ENCODE measurements at places on chromosomes 2 and 18.

DNA sequence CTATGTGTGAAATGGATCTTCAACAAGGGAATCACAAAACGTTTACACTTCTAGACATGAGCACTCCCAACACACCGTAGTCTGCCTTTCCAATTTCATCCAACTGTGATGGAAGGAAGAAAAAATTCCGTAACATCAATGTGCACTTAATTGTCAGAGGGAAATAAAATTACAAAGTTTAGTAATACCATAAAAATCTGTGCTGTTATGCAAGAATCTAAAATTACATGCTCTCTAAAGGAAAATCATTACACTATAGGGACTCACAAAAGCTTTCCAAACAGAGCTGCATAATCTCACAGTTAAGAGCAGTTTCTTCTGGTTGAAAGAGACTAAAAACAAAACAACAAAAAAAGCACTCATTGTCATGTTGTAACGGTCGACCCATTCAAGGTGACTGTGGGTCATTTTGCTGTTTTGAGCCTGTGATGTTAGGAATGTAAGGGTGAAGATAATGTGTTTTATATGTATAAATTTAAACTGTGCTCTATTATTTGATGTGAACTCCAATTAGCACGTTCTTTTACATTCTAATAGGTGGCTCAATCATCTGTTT lies 698.0 kb downstream of the TDRD15 start:
- DNase-seq: no peak

- DNase-seq: no peak
Measured at GRCh38 chr2:21422050-21422449, 298.3 kb downstream of the TDRD15 start.

DNA sequence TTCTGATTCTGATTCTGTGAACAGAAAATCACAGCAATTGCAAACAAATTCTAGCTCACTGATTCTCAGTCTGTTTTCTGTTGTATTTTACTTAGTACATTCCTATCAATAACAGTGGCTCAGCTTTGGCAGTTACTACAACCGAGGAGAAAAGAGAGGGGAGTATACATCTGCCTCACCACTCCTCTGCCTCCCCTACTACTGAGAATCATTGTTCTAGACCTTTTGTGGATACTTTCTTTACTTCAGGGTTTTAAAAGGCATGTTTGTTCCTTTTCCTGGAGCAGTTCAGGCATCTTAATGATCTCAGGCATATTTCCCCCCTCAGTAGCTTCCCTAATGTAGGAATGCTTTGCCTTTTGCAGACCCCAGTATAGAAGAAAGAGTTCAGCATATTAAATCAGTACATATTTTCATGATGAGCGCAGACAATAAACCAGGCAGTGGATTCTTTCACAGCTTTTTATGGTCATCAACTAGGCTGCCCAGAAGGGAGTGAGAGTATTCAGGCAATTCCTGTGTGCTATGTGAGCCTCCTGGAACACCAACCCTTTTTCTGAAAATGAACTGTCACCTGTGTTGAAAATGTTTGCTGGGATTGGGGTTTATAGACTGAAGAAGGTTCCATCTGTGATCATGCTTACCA lies 10.3 kb downstream of the STAMBP start:
- no peak for DNase-seq

GRCh38 chr2:196362973-196363549 lies 191.7 kb upstream of the STK17B start:
- no peak for DNase-seq

GRCh38 chr2:142586693-142587580 lies 290.5 kb upstream of the KYNU start:
- no peak for DNase-seq

DNA sequence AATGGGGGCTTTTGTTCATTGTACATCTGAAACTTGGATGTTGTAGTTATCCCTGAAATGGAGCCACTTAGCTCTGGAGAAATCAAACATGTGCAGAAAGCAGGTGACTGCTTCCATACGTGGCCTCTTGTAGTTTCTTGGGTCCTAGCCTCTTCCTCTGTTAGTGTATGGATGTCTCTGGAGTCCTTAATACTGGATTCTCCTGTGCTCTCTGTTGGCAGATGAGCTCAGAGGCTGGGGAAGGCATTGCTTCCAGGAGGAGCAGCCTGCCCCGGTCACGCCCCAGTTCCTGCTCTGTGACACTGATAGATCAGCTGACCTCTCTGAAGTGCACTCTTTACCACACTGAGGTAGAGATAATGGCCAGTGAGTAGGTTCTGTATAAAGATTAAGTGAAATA lies 176.2 kb downstream of the LDLRAD4 start:
- DNase-seq: no peak

- peak; percentile 2 for DNase-seq
Measured at GRCh38 chr2:76953733-76954347, 568.3 kb downstream of the LRRTM4 start.

- DNase-seq: no peak
Measured at GRCh38 chr18:38796762-38797161, 1231.2 kb upstream of the CELF4 start.

- DNase-seq: no peak
Measured at GRCh38 chr2:60533101-60534051, 20.1 kb downstream of the BCL11A start.

- no peak for DNase-seq
Measured at GRCh38 chr18:47970664-47971531, 40.4 kb upstream of the SMAD2 start.

DNA sequence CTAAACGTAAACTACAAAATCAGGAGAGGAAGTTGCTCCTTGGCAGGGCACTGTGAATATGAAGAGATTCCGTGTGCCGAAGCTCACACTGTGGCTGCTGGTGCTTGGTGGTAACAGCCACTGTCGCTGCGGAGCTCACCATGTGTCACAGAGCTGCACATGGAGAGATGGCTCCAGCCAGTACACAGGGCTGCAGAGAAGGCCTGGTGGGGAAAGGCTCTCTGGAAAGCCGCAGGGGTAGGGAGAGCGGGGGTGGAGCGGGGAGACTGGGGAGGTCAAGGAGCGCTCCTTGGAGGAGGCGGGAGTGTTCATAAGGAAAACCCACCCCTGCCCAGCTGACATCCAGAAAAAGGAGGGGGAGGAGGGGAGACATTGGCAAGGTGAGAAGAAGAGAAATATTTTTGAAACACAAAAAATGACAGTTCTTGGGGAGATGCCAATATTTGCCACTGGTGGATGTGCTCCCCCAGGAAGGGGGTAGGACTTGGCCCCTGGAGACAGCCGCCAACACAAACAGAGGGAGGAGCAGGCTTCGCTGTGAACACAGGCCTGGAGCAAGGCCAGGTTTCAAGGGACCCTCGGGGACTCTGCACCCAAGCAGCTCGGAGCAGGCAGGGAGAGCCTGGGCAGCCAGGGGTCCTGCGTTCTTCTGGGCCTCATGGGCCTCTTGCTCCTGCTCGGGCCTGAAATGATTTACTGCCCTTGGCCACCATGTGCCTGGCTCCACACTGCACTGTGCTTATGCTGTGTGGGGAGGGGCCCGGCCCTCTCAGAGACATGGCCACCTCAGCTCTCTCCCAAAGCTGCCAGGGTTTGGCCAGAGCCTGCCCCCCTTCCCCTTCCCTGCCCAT lies 102.6 kb upstream of the GLI2 start:
- DNase-seq: no peak

DNA sequence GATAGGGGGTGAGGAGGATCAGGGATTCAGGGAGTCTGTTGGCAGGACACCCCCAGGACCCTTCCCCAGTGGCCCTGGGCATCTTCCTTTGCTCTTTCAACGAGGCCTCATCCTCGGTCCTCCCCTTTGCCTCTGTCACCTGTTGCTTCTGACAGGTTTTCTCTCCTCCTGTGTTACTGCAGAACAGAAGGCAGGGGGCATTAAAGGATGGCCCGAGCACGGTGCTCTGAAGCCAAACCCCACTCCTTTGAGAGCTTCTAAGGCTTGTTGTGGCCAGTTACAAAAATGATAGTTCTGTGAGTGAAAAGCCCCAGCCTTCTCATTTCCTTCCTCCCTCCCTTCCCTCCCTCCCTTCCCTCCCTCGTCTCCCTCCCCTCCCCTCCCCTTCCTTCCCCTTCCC lies 82.5 kb downstream of the THNSL2 start:
- DNase-seq: no peak

- DNase-seq: no peak
Measured at GRCh38 chr2:119106301-119106897, 52.2 kb downstream of the C1QL2 start.

GRCh38 chr18:32271672-32272208 lies 81.9 kb downstream of the MEP1B start:
- peak; percentile 10 for DNase-seq

DNA sequence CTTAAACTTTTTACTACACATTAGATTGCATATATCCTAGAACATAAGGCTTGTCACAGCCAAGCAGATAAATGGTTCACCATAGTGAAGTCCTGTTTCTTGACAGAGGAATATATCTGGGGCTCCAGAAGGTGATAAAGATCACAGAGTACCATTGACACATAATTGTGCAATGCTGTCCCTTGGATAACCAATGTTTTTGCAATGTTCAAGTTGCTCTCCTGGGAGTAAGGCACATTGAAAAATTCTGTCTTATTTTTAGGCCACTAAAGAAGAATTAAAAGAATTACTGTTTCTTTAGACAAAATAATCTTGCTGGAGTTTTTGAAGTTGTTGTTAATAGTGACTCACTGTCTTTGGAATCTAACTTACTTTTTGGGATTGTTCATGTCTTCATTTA lies 1132.8 kb downstream of the LRP1B start:
- no peak for DNase-seq

- DNase-seq: no peak
Measured at GRCh38 chr2:197322724-197323720, 12.4 kb upstream of the ANKRD44 start.

- no peak for DNase-seq
Measured at GRCh38 chr2:28492282-28492681, 3.6 kb upstream of the PLB1 start.

GRCh38 chr2:1147873-1148612 lies 197.4 kb downstream of the SNTG2 start:
- DNase-seq: no peak

GRCh38 chr18:70469916-70470315 lies 181.1 kb downstream of the SOCS6 start:
- no peak for DNase-seq

DNA sequence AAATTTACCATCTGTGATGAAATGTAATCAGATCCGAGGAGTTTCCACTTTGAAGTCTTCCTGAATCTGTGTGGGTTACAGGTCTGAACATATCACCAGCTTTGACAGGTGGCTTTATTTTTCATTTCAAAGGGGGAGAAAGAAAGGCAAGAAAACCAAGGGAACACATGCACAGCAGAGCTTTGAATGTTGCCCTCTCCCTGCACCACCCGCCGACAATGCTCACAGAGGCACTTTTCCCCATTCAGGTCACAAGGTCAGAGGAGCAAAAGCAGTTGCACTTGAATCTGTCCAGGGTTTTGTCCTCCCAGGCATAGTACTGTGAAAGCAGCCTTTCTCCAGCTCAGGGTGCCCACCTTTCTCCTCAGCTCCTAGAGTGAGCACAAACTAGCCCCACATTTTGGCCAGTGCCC lies 130.2 kb downstream of the OSR1 start:
- DNase-seq: no peak

DNA sequence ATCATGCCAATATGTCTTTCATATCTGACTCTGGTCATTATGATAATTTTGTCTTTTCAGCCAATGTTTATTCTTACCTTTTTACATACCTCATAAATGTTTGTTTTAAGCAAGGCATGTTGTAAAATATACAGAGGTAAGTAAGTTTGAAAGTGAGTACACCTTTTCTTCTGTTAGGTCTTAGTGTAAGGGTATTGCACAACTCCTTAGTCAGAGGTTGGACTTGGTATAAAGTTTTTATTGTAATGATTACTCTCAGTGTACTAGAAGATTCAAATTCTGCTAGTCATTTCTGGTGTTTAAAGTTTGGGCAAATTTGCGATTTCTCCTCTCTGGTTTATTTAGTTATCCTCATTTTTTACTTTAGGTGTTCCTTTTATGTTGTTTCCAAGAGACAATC lies 564.3 kb upstream of the FSIP2 start:
- no peak for DNase-seq

GRCh38 chr2:196453613-196454047 lies 185.9 kb upstream of the CCDC150 start:
- DNase-seq: peak; percentile 5

DNA sequence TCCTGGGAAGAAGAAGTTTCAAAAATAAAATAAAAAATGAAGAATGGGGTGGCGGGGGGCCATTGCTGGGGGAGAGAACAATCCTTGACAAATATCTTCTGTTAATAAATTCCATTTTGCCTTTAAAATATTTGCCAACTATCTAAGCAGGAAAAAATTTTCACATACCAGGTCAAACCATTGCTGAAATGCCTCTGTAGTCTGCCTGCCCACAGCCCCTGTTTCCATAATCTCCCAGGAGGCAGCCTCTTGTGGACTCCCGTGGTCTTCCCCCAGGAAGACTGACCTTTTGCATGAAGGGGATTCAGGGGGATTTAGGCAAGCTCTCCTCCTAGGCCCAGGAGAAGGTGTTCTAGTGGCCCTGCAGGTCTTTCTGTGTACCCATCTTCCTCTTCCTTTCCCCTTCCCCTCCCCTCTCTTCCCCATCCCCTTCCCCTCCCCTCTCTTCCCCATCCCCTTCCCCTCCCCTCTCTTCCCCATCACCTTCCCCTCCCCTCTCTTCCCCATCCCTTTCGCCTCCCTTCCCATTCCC lies 61.0 kb downstream of the RPL37A start:
- DNase-seq: no peak

GRCh38 chr2:128438586-128438985 lies 119.9 kb upstream of the HS6ST1 start:
- DNase-seq: no peak

DNA sequence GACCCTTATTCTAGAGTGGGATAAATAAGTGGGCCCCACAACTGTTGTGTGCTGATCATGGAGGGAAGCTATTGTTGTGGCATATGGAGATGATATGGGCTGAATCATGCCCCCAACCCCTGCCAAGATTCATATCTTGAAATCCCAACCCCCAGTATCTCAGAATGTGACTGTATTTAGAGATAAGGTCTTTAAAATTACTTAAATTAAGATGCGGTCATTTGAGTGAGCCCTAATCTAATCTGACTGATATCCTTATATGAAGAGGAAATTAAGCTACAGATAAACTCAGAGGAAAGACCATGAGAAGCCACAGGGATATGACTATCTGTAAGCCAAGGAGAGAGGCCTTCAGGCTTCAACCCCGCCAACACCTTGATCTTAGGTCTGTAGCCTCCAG lies 188.3 kb upstream of the RND3 start:
- DNase-seq: no peak

DNA sequence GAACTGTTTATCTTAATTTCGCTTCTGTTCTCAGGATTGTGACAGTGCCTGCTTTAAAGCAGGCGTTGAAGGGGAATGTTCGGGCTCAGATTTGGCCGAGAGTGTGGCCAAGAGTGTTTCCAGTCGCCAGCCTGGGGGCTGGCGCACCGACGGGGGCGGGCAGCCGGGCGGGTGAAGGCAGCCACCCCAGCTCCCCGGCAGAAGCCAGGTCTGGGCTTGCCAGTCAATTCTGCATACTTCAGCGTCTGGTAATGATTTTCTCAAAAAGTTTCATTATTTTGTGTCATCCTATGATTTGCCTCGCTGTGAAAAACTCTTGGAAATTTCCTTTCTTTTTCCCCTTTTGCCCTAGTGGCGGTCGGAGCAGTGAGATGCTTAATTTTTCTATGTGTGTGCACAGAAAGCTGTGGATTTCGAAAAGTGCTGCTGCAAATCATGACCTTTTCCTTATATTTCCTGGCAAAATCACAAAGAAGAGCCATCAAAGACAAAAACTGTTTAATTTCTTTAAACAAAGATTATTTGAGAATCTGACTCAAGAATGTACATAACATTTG lies 856 bp downstream of the FAM228A start:
- no peak for DNase-seq

Data from frontal cortex (tissue), 4 donors.